Suppressor macrophage treated with lipopolysaccharide for 4 hours (primary cell): ENCODE measurements at places on chromosomes 6 and 20.

DNA sequence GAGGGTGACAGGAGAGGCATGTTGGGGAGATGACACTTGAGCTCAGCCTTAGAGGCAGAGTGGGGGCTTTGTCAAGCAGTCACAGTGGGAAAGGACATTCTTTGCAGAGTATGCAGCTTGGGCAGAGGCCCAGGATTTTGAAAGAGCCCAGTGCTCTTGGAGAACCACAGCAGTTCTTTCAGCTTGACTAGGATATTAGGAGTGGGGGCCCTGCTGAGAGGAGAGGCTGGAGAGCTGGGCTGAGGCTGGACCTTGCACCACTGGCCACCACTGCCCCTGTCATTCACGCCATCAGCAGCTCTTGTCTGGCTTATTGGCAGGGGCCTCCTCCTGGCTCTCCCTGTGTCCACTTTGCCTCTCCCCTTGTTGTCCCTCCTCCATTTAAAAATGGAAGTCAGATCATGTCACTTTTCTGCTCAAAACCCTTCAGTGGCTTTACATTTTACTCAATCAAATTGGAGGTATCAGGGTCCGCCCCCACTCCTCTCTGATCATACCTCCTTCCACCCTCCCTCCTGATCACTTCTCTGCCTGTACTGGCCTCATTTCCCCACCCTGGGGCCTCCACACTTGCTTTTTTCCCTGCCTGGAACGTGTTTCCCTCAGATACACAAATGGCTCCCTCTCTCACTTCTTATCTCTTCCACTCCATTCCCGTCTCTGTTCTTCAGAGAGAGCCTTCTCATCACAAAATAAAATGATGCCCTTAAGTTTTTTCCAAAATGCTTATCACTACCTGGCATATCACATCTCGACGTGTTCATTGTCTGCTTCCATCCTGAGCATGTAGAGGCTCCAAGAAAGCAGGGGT is 10.5 kb downstream of the MANBAL start:
- no peak for DNase-seq

DNA sequence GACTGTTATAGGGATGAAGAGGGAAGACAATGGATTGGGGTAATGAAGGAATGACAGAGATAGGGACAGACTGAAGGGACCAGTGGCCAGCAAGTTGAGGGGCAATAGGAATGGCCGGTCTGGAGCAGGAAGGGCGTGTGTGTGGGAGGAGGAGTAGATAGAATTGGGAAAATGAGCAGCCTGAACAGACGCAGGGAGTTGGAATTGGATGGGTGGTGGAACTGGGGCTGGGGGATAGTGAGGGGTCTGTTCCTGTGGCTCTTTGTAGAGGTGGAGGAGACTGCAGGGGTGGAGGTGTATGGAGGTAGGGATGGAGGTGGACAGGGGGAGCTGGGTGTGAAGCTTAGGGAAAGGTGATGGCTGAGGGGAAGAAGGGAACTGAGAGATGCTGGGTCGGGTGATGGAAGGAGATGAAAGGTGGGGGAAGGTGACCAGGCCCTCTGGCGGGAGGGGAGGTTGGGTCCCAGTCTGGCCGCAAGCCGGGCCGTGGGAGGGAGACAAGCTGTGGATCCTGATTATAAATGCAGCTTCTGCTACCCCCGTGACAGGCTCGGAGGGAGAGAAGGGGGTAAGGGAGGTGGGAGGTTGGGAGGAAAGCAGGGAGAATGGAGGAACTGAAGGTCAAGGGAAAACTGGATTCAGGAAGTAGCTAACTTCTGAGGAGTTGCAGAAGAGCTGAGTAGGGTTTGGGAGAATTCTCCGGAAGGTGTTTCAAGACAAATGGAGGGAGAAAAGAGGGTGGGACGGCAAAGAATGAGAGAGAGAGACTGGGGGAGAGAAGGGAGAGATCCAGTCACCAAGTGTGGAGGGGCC is 5.2 kb downstream of the SYNGAP1 start:
- DNase-seq: no peak

GRCh38 chr6:123925350-123925749 is 121.7 kb downstream of the NKAIN2 start:
- peak; percentile 36 for DNase-seq

DNA sequence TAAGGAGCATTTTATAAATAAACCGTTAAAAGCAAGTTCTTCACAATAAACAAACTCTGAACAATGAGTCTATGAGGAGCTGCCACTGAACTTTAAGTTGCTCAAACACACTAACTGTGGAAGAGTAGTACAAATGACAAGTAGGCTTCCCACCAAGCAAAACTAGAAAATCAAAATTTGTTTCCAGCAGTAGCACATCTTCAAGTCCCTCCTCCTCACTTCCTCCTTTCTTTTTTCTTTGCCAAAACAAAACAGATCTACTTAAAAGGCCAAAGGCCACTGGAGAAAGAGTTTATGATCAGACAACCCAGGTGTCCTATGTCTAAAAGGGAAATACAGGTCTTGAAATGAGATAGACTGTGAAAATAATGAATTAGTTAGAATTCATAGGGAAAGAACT is 17.1 kb upstream of the FAM135A start:
- peak; percentile 7 for DNase-seq

- DNase-seq: no peak
Observed at GRCh38 chr6:49001856-49002541, 461.1 kb downstream of the MMUT start.

- no peak for DNase-seq
Observed at GRCh38 chr6:157283900-157284737, 39.2 kb downstream of the TMEM242 start.

DNA sequence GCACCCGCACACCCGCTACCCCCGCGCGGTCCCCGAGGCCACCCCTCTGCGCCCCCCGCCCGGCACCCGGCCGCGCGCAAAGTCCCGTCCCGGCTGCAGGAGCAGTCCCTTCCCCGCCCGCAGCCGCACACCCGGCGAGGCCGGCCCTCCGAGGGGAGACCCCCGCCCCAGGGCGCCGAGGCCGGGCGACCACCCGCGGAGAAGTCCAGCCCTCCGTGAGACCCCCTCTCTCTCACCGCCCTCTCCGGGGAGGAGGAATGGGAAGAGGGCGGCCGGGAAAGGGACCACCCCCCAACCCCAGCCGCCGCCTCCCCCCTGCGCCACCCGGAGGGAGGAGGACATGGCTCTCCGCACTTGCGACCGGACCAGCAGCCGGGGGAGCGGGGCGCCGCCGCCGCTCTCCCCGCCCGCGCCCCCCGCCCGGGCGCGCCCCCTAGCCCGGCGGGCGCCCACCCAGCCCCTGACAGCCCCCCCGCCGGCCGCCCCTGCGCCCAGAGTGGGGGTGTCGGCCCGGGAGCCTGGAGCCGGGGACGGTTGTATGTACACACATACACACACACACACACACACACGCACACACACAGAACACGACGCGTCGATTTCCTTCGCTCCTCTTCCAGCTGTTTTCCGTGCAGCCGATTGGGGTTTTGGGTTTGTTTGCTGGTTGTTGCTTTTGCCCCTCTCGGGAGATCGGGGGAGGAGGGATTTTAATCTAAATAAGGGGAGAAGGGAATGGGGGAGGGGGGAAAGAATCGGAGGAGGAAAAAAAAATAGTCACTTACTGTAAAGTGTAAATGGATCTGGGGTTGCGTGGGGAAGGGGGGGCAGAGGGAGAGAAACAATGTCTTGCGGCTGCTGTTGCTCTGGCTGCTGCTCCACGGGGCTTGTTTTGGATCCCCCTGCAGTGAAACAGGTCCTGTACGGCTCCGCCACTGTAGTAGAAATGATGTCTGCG is at the start of gene ATXN1:
Gene ATXN1 (minus strand): TSS at position 945 of the 955 bp plus-strand sequence.
- peak; percentile 49 for DNase-seq

DNA sequence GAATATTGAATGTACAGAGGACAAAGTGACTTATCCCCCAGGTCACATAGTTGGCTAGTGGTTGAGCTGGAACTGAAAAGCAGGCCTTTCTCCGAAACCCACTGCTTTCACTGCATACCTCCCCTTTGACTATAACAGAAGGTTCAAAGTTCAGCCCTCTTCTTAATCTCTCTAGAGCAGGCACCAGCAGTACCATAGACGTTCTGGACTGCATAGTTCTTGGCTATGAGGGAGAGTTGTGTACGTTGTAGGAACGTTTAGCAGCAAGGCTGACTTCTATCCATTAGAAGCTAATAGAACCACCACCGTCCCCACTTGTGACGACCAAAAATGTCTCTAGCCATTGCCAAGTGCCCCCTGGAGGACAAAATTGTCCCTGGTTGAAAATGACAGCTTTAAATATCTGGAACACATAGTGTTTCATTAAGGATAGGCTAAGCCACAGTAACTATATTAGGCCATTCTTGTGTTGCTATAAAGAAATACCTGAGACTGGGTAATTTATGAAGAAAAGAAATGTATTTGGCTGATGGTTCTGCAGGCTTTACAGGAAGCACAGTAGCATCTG is 123.8 kb upstream of the MTHFD1L start:
- DNase-seq: peak; percentile 52

DNA sequence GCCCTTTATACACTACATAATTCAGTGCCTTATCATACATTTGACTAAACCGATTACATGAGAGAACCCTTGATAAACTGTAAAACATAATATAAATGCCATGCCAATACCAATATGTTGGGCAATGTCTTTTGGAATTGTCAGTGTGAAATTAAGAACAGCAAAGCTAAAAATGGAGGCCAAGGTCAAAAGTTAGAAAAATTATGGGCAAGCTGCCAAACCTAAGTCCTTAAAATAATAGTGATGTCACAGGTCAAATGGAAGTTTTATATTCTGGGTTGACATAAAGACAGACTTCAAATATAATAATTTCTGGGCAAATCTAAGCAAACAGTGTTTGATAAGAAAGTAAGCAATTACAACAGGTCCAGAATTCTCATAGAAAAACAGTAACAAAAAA is 696.7 kb downstream of the RNF144B start:
- DNase-seq: no peak

GRCh38 chr6:107230448-107230847 is 115.1 kb upstream of the BEND3 start:
- DNase-seq: no peak

GRCh38 chr6:73854998-73855718 is 159.2 kb downstream of the CD109 start:
- peak; percentile 88 for DNase-seq

DNA sequence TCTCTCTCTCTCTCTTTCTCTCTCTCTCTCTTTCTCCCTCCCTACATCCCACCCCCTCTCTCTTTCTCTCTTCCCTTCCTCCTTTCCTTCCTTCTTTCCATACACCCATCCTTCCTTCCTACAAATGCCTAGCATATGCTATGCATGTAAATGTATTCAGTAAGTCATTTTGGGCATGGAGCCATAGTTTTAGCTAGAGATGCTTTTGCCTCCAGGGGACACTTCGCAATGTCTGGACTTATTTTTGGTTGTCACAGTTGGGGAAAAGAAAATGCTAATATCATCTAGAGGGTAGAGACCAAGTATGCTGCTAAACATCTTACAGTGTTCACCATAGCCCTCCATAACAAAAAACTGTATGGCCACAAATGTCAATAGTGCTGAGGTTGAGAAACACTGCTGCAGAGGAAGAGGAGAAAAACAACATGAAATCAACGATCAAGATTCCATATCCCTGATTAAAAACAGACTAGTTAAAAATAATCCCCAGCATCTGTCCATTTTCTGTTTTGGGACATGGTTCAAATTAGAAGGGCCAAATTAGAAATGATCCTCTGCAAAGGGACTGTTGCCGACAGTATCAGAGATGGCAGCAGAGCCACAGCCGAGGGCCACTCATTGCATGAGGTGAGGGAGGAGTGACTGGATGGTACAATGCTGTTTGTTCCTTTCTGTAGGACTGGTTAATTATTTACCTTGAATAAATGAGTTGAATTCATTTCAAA is 152.7 kb downstream of the SH3BGRL2 start:
- no peak for DNase-seq

DNA sequence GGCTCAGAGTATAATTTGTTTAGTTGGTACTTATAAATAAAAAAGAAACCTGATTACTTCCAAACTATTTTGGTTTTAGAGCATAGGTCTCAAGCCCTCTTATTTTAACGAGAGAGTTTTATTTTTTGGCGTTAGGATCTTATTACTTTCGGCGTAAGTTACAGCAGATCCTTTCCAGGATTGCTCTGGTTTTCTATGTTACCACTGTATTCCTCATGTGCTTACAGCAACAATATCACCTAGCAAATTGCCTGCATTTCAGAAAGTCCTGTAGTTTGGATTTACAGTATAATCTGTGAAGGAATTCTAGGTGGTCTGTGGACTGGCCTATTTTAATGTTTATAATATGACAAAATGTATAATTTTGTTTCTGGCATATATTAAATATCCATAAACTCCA is 54.1 kb downstream of the TRMT11 start:
- DNase-seq: no peak

DNA sequence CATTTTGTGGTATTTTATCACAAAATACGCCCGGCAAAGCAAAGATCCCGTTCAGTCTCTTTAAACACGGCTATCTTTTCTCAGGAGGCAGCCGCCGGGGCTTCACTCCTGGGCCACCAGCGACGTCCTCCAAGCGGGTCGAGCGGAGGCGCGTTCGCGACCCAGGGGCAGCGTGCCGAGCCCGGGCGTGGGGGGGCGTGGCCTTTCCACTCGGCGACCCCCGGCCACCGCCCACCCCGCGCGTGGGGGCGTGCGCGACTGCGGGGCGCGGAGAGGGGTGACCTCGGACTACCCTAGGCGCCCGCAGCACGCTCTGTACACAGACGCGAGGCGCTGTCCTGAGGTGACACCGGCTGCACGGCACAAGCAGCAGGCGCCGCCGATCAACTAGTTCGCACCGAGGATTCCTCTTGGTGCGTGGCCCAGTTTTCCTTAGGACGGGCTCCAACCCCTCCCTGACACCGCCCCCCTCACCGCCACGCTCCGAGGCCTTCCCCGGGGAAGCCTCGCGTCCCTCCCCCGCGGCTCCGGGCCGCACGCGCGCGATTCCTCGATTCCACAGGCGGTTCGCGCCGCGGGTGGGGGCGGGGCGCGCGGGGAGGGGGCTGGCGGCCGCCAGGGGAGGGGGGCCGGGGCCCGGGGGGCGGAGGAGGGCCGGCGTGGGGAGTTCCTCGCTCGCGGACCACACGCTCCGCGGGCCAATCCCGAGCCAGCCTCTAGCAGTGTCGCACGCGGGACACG is 1.1 kb upstream of the JARID2 start:
- peak; percentile 61 for DNase-seq

- no peak for DNase-seq
Observed at GRCh38 chr20:3719046-3719445, 6.6 kb upstream of the SIGLEC1 start.

- DNase-seq: no peak
Observed at GRCh38 chr6:10351791-10352190, 63.1 kb downstream of the TFAP2A start.

- DNase-seq: no peak
Observed at GRCh38 chr6:167408235-167408869, 83.5 kb downstream of the TTLL2 start.

- no peak for DNase-seq
Observed at GRCh38 chr6:33634161-33634727, 13.1 kb downstream of the ITPR3 start.
